Mammary epithelial cell (primary cell): ENCODE measurements at places on chromosomes 2 and 18. TPM values are rescaled to one million over a fixed set of nuclear protein-coding genes. Genes with fewer than 3 reads are reported as not detected.

DNA sequence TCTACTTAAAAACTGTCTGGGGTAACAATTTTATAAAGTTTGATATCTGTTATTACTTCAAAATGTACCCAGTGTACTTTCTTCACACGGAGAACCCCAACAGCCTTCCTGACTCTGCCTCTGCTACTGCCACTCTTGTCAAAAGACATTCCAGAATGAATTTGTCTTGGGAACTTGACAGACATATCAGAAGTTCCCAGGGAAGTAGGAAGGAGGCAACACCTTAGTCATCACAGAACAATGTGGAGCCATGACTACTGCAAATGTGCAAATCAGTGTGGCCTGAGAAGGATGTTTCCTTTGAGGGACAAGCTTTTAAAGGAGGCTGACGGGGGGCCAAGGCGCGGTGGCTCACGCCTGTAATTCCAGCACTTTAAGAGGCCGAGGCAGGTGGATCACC, 133.8 kb upstream of the RNF152 start:
- DNase-seq: peak; percentile 47

GRCh38 chr2:70679259-70679658, 88.7 kb downstream of the ADD2 start:
- no peak for DNase-seq

DNA sequence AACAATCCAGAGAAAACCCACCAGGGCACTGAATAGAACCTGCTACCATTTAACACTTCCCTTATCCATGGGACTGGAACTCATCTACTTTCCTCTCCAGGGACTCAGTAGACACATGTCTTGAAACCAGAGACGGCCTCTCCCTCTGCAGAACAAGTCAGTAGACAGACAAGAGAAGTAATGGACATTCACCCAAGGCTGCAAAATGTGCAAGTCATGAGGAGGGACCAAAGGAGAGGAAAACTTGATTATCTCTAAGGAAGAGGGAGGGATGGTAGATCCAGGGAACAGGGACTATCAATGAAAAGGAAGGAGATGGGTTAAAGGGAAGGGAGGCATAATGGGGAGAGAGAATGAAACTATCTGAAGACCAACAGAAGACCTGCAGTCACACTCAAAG, 5.3 kb upstream of the TTC39C start:
- no peak for DNase-seq

- DNase-seq: peak; percentile 15
Observed at GRCh38 chr2:177666408-177666807, 273.8 kb downstream of the AGPS start.

- no peak for DNase-seq
Observed at GRCh38 chr2:198347946-198348345, 543.6 kb downstream of the PLCL1 start.

DNA sequence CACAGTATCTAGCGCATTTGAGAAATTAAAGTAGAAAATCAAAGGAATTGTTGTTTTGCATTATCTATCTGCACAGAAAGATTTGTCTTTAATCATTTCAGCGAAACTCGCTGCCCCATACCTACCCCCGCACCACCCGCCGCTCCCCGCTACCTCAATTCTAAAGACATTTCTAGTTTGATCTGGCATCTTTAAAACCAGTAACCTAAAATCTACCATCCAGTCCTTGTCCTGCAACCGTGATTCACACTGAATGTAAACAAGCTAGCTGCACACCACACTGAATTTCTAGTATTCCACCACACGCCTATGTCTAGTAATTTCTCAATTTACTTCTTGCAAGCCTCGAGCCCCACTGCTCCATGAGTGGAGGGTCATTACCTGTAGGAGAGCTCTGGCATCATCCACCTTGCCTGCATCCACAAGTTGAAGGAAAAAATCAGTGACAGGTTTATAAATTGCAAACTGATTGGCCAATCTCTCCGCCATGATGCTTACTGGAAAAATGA, 60.1 kb downstream of the ABCG8 start:
- DNase-seq: no peak

- DNase-seq: no peak
Observed at GRCh38 chr2:220455351-220455990, 828.0 kb downstream of the SLC4A3 start.

- DNase-seq: peak; percentile 51
Observed at GRCh38 chr2:150732064-150732463, 244.6 kb upstream of the RND3 start.

DNA sequence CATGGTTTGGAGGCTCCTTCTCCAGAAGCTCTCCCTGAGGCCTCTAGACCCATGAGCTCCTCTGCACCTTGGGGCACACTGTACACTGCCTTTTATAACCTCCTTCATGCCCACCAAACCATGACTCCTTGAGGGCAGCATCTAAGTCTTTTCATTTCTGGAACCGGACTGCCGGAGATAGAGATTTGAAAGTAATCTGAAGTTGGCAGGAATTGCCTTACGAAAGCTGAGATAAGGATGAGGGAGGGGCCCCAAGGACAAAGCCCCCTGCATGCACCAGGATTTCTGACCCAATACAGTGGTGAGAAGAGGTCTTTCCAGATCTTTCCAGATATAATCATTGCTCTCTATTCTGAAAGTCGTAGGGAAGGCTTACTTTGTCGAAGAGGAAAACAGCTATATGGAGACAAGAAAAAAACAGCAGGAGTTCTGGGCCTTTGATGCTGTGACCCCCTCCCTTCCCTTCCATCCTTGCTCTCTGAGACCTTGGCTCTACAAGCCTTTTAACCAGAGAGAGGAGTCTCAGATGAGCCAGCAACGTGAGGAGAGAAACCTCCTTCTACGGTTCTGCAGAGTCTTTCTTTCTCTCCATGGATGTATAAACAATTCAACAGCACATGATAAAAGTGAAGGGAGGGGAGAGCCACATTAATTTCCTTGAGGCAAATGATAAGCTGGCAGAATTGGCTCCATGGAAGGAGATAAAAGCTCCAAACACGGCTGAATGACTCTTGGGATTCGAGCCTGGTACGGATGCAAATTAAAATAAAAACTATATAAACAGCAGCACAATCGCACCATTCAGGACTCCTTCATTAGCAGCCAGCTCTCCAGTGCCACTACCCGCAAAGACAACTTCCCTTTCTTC, 88.0 kb upstream of the RTN4 start:
- DNase-seq: no peak

DNA sequence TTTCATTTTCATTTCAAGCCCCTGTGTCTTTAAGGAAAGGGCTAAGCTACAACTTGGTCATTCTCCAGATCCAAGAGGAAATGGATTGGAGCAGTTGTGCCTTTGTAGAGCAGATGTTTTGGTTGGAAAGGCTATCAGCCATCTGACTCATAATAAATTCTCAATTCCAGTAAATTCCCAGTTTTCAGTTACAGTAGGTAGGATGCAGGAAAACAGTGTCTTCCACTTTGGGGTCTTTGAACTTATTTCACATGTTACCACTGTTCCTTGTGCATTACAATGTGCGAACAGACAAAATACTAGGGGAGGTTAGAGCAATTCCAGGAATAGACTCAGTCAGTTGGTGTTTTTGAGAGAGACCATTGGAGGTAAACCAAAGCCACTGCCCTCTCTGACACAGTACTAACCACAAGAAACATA, 211.9 kb downstream of the BABAM2 start:
- DNase-seq: peak; percentile 13

DNA sequence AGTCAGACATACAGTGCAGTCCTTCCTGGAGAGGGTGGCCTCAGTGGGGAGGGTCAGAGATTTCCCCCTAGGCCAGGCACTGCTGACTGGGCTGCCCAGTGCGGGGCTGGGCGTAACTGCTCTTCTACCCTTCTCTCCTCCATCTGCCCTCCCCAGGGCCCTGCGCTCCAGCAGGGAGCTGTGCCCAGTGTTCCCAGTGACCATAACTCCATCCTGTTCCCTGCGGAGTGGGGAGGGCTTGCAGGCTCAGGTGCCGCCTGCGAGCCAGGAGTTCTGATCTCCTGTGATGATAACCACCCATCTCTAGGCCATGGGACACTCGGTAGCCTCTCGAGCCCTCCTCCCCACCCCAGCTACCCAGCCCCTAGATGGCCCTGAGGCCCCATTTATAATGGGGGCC, 107.6 kb downstream of the SMAD7 start:
- DNase-seq: no peak

DNA sequence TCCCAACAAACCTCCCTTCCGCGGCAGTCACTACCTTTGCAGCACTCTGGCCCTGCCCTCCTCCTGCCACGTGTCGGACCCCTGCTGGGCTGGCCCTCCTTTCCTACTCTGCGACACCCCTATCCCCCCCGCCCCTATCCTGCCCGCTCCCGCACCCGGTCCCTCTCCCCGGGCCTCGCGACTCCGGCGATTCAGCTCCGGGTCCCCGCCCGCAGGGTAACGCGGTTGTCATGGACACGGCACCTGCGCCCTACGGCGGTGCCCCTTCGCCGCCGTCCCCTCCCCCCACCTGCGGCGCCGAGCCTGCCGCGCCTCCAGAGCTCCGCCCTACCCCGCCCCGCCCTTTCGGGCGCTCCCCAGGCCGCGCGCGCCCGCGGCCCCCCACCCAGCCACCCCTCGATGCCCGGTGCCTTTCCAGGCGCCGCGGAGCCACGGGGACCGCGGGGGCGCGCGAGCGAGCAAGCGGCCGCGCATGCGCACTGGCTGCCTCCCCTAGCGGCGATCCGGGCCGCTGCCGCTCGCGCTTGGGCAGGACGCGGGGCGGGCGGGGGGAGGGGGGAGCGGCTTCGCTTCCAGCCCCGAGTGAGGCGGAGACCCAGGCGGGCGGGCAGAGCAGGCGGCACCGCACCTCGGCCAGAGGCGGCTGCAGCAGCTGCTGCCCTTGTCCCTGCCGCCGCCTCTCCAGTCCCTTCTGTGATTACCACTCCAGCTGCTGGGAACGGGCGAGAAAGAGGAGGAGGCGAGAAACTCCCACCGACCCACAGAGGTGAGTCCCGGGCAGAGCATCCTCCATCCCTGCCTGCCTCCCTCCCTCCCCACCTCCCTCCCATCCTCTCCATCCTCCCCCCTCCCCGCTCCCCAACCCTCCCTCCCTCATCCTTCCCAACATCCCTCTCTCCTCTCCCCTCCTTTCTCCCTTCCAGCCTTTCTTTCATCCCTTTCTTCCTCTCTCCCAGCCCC, at the start of gene CTNNA2:
Gene CTNNA2 (plus strand): TSS at position 610 of the 960 bp plus-strand sequence.
- DNase-seq: no peak

DNA sequence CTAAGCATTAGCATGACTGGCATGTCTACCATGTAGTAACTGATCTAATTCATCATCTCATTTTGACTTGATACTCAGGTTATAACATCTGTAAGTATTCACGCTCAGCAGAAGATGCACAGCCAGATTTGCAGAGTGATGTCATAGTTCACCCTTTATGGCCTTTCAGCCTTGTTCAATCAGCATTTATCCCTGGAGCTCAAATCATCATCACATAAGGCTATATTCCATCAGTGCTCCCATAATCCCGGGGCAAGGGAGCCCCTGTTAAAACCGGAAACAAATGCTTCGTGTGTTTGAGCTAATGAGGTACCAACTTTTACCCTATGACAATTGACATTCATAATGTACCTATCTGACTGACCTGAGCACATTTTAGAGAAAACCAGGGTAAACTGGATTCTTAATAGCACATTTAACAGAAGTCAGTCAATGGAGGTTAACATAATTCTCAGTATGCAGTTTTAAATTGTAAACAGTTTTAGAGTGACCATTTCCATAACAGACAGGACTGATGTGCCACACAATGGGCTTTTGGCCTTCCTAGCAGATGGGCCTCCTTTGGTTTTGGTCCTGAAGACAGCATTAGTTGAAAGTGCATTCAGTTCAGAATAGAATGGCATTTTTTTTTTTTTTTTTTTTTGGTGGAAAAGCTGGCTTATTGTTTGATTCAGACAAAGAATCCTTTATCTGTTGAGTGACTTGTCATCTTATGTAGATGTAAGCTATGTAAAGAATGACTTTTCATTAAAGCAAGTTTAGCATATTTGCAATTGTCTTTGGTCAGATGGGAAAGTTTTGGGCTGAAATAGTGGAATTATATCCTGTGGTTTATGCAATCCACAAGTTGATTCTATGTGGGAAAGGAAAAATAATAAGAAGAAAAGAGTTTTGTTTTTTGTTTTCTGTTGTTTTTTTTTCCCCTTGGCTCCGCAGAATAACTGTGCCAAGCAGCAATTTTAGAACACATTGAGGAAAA, 866.0 kb upstream of the ACVR2A start:
- DNase-seq: peak; percentile 38

DNA sequence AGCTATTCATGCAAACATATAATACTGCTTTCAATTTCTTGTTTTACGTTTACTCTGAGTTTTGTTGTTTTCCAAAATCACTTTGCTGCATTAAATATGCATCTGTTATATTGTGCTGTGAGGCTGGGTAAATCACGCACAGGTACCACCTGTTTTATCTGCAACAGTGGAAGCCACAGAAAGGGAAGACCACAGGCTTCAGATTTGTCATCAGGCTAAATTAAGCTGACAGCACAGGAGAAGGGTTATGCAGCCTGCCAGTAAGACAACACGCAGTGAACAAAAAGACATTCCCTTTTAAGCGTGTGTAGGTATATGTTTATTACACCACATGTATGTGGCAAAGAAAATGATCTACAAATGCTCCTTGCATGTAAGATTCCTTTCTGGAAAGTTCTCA, 38.2 kb downstream of the ZNF516 start:
- DNase-seq: no peak

DNA sequence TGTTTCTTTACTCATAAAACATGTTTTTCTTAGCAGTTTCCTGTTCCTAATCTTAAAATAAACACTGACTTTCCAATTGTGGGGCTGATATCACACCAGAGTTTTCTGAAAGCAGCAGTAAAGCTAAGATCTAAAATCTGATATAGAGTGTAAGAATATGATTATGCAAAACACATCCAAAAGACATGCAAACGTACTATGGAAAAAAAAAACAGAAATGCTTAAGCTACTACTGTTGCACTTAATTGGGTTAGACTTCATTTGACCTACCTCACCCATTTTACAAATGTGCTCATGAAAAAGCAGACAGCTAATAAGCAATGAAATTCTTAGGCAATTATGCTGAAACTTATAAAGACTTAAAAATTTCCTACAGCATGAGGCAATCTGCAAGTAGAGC, 10.5 kb downstream of the CYTIP start:
- no peak for DNase-seq

DNA sequence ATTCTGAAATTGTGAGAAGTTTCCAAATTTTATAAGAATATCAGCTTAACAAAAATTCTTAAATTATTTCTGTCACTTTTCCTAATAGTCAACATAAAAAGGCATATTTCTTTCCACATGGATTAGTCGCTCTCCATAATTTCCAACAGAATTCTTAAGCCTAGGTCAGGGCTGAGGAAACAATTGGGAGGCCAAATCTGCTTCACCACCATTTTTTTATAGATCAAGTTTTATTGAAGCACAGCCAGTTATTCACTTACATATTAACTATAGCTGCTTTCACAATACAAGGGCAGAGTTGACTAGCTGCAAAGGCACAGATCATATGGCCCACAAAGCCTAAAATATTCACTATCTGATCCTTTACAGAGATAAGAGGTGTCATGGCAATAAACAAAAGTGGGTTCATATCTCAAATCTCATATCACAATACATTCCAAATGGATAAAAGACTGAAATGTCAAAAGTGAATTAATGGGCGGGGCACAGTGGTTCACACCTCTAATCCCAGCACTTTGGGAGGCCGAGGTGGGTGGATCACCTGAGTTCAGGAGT, 18.7 kb downstream of the MEMO1 start:
- DNase-seq: no peak

- DNase-seq: peak; percentile 54
Observed at GRCh38 chr2:44362207-44363015, 664 bp downstream of the CAMKMT start.

The BAZ2B gene
- total RNA-seq: 50.0 and 52.9 TPM in 2 replicates

The HOXD1 gene
- total RNA-seq: not detected in 2 replicates

The C2orf66 gene
- 0.89 and 1.2 TPM in 2 replicates for total RNA-seq

The MEIS1 gene
- 4.3 TPM for total RNA-seq

The CRYGC gene
- 0.52 TPM in 1 of 2 replicates, not detected in the other for total RNA-seq

The IL36B gene
- total RNA-seq: not detected in 2 replicates

The CNDP1 gene
- not detected in 2 replicates for total RNA-seq

The TCF7L1 gene
- 19.5 and 26.4 TPM in 2 replicates for total RNA-seq

The GALNT3 gene
- total RNA-seq: 70.2 TPM

The DRC1 gene
- 0.33 TPM for total RNA-seq

The CAPN10 gene
- 27.4 and 27.7 TPM in 2 replicates for total RNA-seq
